WERI-Rb-1 (cell line): ENCODE measurements at places on chromosomes 3 and 15.

DNA sequence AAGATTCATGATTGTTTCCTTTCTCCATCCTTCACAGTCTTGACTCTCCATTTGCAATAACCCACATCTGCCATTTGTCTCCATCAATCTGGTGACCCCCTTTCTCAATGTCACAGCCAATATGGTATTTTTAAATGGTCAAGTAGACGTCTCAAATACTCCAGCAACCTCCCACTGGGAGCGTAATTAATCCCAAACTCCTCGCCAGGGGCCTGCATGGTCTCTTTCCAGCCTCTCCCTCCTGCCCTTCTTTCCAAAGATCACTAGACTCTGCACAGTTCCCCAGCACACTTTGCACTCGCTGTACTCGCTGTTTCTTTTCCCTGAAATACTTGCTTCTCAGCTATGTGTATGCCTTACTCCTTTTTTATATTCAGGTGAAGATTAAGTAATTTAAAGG, 115.3 kb downstream of the PLCH1 start:
- DNase-seq = no peak

GRCh38 chr3:144351773-144352365, 380.2 kb downstream of the DIPK2A start:
- DNase-seq = no peak

- DNase-seq = peak; percentile 22
These were observed 192.6 kb upstream of the LYSMD4 start for GRCh38 chr15:99925661-99926461.

- DNase-seq = no peak
These were observed 553.4 kb downstream of the ZIC1 start for GRCh38 chr3:147962408-147963164.

DNA sequence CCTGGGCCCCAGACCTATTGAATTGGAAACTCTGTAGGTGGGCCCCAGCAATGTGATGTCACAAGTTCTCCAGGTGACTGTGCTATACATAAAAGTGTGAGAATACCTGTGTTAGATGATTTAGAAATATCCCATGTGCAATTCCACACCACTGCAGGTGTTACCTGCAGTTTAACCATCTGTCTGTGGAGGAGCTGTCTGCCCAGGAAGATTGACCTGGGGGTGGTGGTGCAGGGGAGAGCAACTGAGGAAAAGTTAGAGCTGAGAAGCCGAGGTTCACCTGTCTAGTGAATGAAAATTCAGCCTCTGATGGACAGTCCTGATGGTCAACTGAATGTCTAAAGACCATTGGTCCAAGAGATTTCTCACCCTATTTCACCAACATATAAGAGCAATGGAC, 132.2 kb upstream of the SLC24A5 start:
- DNase-seq = peak; percentile 17

DNA sequence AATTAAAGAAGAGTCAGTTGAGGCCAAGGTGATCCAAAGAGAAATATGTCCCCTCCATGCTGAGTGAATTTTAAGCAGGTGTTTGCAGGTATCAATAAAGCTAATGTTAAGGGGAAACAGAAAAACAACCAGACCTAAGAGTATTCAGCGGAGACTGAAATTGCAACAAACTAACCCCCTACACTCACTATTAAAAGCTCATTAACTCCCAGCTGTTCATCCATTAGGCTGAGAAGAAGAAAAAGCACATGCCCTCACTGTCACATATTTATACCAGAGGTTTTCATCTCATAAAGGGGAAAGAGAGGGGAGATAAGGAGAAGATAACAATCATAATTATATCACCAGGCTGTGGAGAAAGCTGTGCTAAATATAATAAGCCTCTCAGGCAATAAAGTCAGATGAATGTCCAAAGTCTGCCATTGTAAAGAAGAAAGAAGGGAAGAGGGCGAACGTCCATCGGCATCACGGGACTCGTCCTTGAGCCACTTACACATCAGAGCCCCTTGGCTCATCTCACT, 145.2 kb downstream of the TAFA4 start:
- DNase-seq = no peak

- peak; percentile 10 for DNase-seq
These were observed 30.1 kb downstream of the CFAP161 start for GRCh38 chr15:81163961-81164800.
